ENCODE measurements at places on chromosomes 7 and 10. TPM values are rescaled to one million over a fixed set of nuclear protein-coding genes. Genes with fewer than 3 reads are reported as not detected.

FXYD4 gene
- polyA plus RNA-seq: not detected

DNA sequence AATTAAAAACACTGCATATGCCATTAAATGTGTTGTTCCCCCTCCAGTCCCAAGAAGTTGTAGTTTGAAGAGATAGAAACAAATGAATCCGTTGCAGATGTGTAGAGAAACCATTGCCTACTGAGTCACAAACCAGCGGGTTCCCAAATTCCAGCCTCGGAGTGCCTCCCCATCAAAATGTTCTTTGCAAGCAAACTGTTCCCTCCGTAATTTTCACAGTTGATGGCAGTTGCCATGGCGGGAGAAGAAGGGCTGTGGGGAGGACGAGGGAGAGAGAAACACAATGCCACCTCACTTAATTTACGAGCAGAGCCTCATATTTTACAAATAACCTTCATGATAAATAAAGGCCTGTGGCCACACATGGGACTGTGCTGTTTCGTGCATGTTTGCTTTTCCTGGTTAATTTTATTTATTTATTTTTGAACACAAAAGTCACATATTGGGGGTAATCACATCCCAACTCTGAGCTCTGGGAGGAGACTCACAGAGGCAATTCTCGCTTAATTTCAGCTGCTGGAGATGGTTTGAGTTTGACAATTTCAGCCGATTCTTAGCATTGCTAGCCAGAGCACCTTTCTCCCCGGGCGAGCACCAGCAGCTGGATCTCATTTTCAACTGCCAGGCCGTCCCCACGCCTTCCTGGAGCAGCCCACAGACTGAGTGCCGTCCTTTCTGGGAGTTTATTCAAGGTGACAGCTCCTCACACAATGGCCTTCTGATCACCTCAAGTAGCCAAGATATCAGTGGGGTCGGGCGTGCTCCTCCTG is 1084.2 kb downstream of the KCNMA1 start:
- DNase-seq: no peak

GRCh38 chr7:151046603-151047573 is 1.4 kb upstream of the ASIC3 start:
- peak; percentile 63 for DNase-seq

GRCh38 chr10:132149271-132149670 is 37.5 kb upstream of the DPYSL4 start:
- no peak for DNase-seq

DNA sequence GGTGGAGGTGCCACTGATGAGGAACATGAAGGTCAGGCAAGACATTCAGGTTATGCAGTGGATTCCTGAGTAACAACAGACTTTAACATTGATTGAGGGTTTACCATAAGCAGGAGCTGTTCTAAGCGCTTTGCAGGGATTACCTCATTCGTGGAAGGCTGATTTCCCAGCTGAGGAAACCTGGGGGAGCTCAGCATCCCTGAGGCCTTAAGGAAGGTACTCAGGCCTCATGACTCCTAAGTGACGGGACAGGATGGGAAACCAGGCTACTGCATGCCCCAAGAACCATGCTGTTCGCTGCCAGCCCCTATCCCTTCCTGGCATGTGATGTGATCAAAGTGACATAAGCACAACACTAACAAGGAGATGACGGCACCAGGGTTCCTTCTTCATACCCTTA is 143.6 kb upstream of the NFE2L3 start:
- DNase-seq: no peak

GRCh38 chr10:116868198-116868676 is 18.9 kb downstream of the ENO4 start:
- no peak for DNase-seq

DNA sequence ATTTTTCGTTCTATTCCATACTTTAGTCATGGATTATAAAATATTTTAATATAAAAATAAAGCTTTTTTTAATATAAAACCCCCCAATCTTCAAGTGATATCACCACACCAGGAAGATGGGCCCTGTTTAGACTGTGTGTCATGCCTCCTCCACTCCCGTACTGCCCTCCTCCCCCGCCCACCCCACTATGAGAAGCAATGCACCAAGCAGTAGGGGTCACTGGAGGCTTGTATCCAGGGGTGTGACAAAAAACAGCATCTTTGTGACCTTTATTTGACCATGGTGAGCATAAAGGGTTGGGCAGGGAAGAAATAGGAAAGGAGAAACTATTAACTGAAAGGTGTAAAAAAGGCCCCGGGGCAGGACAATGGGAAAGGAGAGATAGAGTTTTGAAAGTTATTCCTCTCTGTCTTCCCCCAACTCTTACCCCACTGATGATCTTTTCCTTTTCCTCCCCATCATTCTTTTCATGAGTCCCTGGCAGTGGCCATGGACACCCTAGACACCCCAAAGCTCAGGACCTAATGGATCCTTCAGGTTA is 3.5 kb downstream of the PITX3 start:
- DNase-seq: no peak

- no peak for DNase-seq
Observed at GRCh38 chr7:90180011-90180585, 25.8 kb downstream of the STEAP1 start.

GRCh38 chr7:116528008-116528789 is 3.4 kb downstream of the CAV1 start:
- no peak for DNase-seq

Data from right lung (tissue), 10 donors.